ENCODE measurements at places on chromosomes 2 and 18. TPM values are rescaled to one million over a fixed set of nuclear protein-coding genes. Genes with fewer than 3 reads are reported as not detected.

Gene CRYGD
- not detected for total RNA-seq

Gene SMC6
- 26.0 TPM for total RNA-seq

GRCh38 chr2:240893363-240893844 lies 2.6 kb downstream of the MAB21L4 start:
- H3K4me3 ChIP-seq: peak overlapping the region; percentile 41
- H3K27me3 ChIP-seq: no peaks in the 10 kb centered on the region
- H3K36me3 ChIP-seq: no peaks in the 10 kb centered on the region
- DNase-seq: no peak

Gene POTEI
- total RNA-seq: 5.6 TPM

Gene NPPC
- total RNA-seq: not detected

DNA sequence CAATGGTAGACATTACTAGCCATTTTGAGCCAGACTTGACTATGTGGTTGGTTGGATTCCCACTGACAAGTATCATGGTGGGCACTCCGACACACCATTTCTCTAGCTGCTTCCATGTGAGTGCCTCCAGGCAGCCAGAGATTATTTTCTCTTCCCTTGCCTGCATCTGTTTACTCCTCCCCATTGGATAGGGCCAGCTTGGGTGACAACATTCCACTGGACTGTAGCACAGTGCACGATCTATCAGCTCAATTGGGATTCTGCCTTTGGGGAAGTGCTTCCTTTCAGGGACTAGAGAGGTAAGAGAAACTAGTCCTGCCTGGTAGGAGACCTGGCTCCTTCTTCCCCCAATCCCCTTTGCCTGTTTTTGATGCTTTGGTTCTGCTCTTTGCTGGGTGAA lies 49.0 kb upstream of the MAP4K3 start:
- peaks cover 3% of the 10 kb centered on the region for H3K4me1 ChIP-seq
- no peaks in the 10 kb centered on the region for H3K36me3 ChIP-seq
- H3K27ac ChIP-seq: no peak overlapping the region
- no peak overlapping the region for H3K4me3 ChIP-seq

GRCh38 chr2:102056079-102056581 lies 64.4 kb downstream of the IL1R2 start:
- no peak overlapping the region for H3K27ac ChIP-seq
- no peak overlapping the region for H3K4me3 ChIP-seq
- H3K36me3 ChIP-seq: no peaks in the 10 kb centered on the region

DNA sequence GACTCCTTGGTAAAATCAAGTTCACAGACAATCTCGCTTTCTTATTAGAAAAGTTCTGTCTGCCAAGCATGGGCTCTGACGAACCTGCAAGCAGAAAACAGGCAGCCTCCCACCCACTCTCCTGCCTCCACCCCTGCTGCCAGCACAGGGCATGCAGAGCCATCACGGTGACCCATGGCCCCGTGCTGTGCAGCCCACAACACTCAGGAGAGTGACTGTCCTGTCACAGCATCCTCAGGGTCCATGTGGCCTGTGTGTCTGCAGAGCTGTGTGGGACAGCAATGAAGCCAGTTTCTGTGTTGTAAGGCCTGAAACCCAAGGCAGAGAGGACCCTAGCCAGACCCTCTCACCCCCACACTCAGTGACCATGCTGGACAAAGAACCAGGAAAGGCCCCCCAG lies 46.2 kb downstream of the TFCP2L1 start:
- no peaks in the 10 kb centered on the region for H3K36me3 ChIP-seq
- H3K4me3 ChIP-seq: no peak overlapping the region
- DNase-seq: no peak
- no peak overlapping the region for H3K27ac ChIP-seq

DNA sequence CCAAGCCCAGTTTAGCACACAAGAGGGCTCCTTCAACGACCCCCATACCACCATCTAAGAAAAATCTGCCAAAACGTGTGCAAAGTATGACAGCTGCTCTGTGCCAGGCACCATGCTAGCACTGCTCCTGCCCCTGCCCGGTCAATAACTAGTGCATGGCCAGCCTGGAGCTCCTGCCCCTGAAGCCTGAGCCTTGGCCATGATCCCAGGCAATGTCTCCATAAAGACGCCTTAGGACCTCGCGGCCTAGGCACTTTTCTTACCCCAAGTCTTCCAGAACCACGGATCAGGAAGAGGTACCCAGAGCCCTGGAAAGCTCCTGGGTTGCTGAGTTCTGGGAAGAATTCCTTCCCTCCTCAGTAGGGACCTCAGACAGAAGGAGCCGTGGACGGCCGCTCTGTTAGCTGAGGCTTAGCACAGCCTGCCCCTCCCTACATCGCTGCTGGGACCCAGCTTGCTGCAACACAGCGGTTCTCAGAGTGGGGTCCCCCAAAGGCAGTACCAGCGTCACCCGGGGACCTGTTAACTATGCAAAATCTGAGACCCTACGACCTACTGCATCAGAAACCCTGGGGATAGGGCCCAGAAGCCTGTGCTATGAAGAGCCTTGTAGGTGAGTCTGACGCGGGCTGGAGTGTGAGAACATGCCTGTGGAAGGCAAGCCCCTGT lies 117.8 kb upstream of the TWIST2 start:
- H3K27ac ChIP-seq: no peak overlapping the region
- H3K36me3 ChIP-seq: no peaks in the 10 kb centered on the region
- H3K4me3 ChIP-seq: no peak overlapping the region
- DNase-seq: no peak
- H3K4me1 ChIP-seq: no peaks in the 10 kb centered on the region

- H3K4me1 ChIP-seq: peaks cover 20% of the 10 kb centered on the region
- H3K4me3 ChIP-seq: no peak overlapping the region
- DNase-seq: no peak
- no peaks in the 10 kb centered on the region for H3K36me3 ChIP-seq
- H3K27ac ChIP-seq: no peak overlapping the region
These were observed 19.5 kb upstream of the YWHAQ start for GRCh38 chr2:9650119-9650821.

Gene MAP3K20
- total RNA-seq: 19.0 TPM

GRCh38 chr18:31680831-31681568 lies 3.4 kb downstream of the B4GALT6 start:
- no peaks in the 10 kb centered on the region for H3K36me3 ChIP-seq
- peaks cover 55% of the 10 kb centered on the region for H3K4me1 ChIP-seq
- H3K4me3 ChIP-seq: no peak overlapping the region
- no peak for DNase-seq

Gene FOXD4L1
- total RNA-seq: 0.48 TPM

Gene TIMM21
- 27.5 TPM for total RNA-seq

- no peak overlapping the region for H3K4me3 ChIP-seq
- H3K27ac ChIP-seq: no peak overlapping the region
- H3K27me3 ChIP-seq: peaks cover 3% of the 10 kb centered on the region
- H3K4me1 ChIP-seq: peaks cover 8% of the 10 kb centered on the region
- no peak for DNase-seq
These were observed 3.1 kb upstream of the HES6 start for GRCh38 chr2:238242731-238243495.

- no peaks in the 10 kb centered on the region for H3K36me3 ChIP-seq
- DNase-seq: no peak
- peaks cover 8% of the 10 kb centered on the region for H3K4me1 ChIP-seq
These were observed 74.9 kb upstream of the KLF7 start for GRCh38 chr2:207240649-207241048.

Gene SOX11
- total RNA-seq: 154 TPM

GRCh38 chr18:76687304-76687962 lies 134.9 kb upstream of the ZNF236 start:
- H3K4me1 ChIP-seq: peaks cover 6% of the 10 kb centered on the region
- H3K4me3 ChIP-seq: no peak overlapping the region
- no peaks in the 10 kb centered on the region for H3K36me3 ChIP-seq
- DNase-seq: no peak
- no peak overlapping the region for H3K27ac ChIP-seq

Gene STEAP3
- total RNA-seq: 6.8 TPM

- peaks cover 26% of the 10 kb centered on the region for H3K4me1 ChIP-seq
- no peak overlapping the region for H3K27ac ChIP-seq
- no peaks in the 10 kb centered on the region for H3K36me3 ChIP-seq
- no peaks in the 10 kb centered on the region for H3K27me3 ChIP-seq
These were observed 183.2 kb downstream of the FAM210A start for GRCh38 chr18:13543144-13543543.

Gene NTSR2
- not detected for total RNA-seq

- no peaks in the 10 kb centered on the region for H3K36me3 ChIP-seq
- H3K4me1 ChIP-seq: peaks cover 13% of the 10 kb centered on the region
- H3K27me3 ChIP-seq: no peaks in the 10 kb centered on the region
- no peak for DNase-seq
- no peak overlapping the region for H3K27ac ChIP-seq
- H3K4me3 ChIP-seq: no peak overlapping the region
These were observed 28.7 kb upstream of the CCDC150 start for GRCh38 chr2:196610796-196611195.

Gene WDCP
- total RNA-seq: 22.4 TPM

Gene LHCGR
- total RNA-seq: not detected

Gene SPP2
- not detected for total RNA-seq

DNA sequence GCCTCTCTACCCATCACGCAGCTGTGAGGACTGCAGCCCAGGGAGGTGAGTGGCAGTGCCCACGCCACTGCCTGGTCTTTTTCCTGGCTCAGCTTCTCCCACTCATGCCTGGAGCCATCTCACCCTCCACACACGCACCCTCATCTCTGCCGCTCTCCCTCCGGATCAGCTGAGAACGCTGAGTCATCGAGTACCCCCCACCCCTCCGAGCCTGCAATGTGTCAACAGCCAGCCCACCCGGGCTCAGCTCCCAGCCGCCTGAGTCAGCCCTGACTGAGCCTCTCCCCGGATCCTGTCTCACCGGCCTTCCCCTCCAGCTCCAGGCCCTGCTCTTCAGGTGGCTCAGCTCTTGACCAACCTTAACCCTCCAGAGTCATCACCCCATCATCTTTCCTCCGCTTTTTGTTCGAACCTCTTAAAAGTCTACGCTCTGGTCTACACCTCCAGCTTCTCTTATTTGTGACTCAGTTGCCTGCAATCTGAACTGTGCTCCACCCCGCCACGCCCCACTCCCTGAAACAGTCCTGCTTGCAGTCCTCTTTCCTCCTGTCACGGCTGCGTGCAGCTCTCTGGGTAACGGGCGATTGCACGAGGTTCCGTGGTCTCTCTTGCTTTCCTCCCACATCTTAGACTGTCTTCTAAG lies 94.4 kb upstream of the ASAP2 start:
- peak overlapping the region; percentile 51 for H3K27ac ChIP-seq
- DNase-seq: no peak
- peaks cover 13% of the 10 kb centered on the region for H3K27me3 ChIP-seq
- peaks cover 22% of the 10 kb centered on the region for H3K4me1 ChIP-seq
- H3K36me3 ChIP-seq: no peaks in the 10 kb centered on the region

DNA sequence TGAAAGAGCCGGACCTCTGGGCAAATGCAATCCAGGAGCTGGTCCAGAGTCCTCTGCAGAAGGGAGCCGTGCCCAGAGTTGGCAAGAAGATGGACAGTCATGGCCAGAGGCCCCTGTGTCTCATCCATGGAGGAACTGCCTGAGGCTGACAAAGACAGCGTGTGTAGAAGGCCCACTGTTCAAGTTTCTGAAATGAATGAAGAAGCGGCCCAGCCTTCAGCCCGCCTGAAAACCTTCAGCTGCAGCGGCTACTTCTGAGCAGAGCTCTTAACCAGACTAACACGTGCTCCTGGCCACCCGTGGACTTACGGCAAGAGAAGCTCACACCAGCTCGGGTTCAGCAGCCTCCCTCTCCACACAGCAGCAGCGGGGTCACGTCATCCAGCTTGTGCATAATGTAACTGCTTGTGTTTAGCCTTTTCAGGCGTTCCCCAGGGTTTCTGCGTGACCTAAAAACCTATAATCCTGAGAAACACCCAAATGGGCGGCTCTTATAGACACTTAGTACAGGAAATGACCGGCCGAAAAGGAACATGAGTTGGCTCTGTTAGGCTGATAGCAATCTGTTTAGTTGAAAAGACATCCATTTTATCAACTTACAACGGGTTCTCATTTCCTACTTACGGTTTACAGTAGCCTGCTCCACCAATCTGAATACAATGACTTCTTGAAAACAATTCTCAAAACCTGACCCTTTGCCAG lies at the start of gene FAM124B:
FAM124B (minus strand) TSS at position 467 of the 702 bp plus-strand sequence; CDS start at position 128, 339 bp downstream.
- H3K4me3 ChIP-seq: no peak within 1 kb of the TSS
- DNase-seq: no peak
- H3K27me3 ChIP-seq: no peaks in the 10 kb centered on the region

- H3K4me1 ChIP-seq: no peaks in the 10 kb centered on the region
- no peak for DNase-seq
- no peak overlapping the region for H3K4me3 ChIP-seq
- no peaks in the 10 kb centered on the region for H3K27me3 ChIP-seq
- no peak overlapping the region for H3K27ac ChIP-seq
- no peaks in the 10 kb centered on the region for H3K36me3 ChIP-seq
These were observed 13.6 kb downstream of the FHOD3 start for GRCh38 chr18:36311026-36311570.

DNA sequence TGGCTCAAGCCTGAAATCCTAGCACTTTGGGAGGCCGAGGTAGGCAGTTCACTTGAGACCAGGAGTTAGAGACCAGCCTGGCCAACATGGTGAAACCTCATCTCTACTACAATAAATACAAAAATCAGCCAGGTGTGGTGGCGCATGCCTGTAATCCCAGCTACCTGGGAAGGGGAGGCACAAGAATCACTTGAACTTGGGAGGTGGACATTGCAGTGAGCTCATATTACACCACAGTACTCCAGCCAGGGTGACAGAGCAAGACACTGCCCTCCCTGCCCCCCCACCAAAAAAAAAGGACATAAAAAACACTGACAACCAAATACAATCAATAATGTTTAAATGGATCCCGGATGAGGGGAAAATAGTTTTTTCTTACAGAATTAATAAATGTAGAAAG lies 7.8 kb downstream of the TIA1 start:
- peaks cover 23% of the 10 kb centered on the region for H3K4me1 ChIP-seq
- peaks cover 23% of the 10 kb centered on the region for H3K36me3 ChIP-seq
- H3K27me3 ChIP-seq: no peaks in the 10 kb centered on the region
- DNase-seq: no peak
- H3K27ac ChIP-seq: no peak overlapping the region

GRCh38 chr2:195658541-195658890 lies 1.5 kb downstream of the SLC39A10 start:
- H3K4me3 ChIP-seq: peak overlapping the region; percentile 97
- H3K27me3 ChIP-seq: no peaks in the 10 kb centered on the region
- no peak for DNase-seq
- no peaks in the 10 kb centered on the region for H3K36me3 ChIP-seq
- H3K4me1 ChIP-seq: peaks cover 26% of the 10 kb centered on the region

GRCh38 chr2:211429256-211429920 lies 873.0 kb downstream of the CPS1 start:
- DNase-seq: no peak
- peaks cover 1% of the 10 kb centered on the region for H3K36me3 ChIP-seq
- H3K27ac ChIP-seq: no peak overlapping the region

Data from progenitor cell of endocrine pancreas (in vitro differentiated cells).